ENCODE measurements at places on chromosomes 16 and 17.
A peak's percentile ranks its signal among the peaks of the same experiment; 100 is the strongest.

DNA sequence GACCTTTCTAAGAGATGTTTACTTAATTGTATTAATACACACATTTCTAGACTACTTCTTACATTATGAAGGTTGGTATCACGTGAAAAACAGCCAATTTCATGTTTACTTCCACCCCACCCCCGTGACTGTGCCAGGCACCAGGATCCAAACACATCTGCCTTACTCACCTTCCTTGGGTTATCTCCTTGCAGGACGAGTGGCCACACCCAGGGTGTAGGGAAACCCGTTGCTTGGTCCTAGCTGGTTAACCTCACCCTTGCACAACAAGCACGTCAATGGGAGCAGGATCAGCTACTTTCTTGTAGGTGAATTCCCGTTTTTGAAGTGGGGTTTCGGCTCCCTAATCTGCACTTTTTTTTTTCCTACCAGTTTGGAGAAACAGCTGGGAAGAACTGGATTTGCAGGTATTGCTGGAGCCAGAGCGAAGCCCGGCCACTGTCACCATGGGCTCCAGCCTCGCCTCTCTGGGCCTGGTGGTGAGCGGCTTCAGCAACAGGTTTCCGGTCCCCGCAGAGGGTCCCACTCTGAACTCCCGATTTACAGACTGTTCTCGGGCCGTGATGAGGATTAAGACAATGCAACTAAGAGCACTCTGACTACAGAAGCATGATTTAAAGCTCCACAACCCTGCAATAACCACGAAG is 2.1 kb upstream of the UBB start:
- peak; percentile 35 for DNase-seq
- H3K27me3 ChIP-seq, result no peaks in the 10 kb centered on the region
- H3K36me3 ChIP-seq, result peaks cover 11% of the 10 kb centered on the region
- H3K27ac ChIP-seq, result peak overlapping the region; percentile 72
- peaks cover 5% of the 10 kb centered on the region for H3K4me1 ChIP-seq
- H3K4me3 ChIP-seq, result no peak overlapping the region

DNA sequence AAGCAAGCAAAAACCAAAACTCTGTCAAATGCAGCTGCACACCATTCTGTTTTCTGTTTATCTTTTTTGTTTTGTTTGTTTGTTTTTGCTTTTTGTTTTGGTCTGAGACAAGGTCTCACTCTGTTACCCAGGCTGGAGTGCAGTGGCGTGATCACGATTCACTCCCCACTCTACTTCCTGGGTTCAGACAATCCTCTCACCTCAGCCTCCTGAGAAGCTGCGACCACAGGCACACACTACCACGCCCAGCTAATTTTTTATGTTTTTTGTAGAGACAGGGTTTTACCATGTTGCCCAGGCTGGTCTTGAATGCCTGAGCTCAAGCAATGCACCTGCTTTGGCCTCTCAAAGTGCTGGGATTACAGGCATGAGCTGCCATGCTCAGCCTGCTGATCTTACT is 19.3 kb upstream of the SLFN13 start:
- no peak for DNase-seq
- H3K27ac ChIP-seq, result no peak overlapping the region
- H3K4me3 ChIP-seq, result no peak overlapping the region
- H3K4me1 ChIP-seq, result no peaks in the 10 kb centered on the region
- H3K27me3 ChIP-seq, result peaks cover 82% of the 10 kb centered on the region

DNA sequence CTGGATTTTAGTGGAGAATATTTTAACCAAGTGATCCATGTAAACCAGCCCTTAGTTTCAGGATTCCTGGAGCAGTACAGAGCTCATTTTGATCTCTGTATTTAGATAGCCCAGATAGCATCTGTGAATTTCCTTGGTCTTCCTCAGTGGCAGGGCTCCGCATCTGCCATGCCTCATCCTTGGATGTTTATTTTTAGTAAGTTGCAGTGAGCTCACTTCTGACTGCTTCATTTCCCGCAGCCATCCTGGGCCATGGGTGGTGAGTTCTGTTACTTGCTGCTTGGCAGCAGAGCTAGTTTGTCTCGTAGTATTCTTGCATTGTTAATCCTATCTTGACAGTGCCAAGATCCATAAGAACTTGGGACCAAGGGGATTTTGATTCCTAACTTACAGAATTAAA is 33.7 kb downstream of the IST1 start:
- no peak overlapping the region for H3K4me3 ChIP-seq
- no peaks in the 10 kb centered on the region for H3K27me3 ChIP-seq
- peaks cover 48% of the 10 kb centered on the region for H3K36me3 ChIP-seq
- H3K27ac ChIP-seq, result peak overlapping the region; percentile 52

DNA sequence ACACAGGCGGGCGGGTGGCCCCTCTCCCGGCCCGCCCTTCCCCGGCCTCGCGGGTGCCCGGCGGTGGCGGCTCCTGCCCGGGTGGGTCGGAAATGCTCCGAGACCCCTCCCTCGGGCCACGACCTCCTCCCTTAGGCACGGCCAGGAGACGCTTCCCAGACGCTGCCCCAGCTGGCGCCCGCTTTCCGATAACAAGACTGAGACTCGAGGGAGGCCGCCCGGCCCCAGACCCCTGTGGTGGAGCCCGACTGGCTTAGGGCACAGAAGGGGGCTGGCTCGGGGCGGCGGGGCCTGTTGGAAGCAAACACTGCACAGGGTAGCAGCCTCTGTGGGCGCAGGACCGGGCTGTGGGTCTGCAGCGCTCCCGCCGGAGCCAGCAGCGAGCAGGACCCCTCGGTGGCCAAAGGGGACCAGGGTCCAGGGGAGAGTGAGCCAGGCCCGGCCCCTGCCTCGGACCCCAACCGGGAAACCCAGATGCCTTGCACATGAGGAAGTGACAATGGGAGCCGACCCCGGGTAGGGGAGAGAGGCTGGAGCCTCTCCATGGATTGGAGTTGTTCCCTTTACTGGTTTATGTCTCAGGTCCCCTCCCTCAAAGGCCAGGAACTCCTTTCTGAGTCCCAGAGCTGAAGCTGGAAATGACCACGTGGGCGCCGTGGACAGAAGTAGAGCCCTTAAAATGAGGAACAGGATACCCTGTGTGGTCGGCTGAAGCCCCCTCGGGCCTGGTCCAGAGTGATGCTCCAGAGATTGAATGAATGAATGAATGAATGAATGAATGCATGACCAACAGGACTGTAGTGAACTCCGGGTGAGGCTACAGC is 19.8 kb upstream of the ADCY7 start:
- no peak overlapping the region for H3K27ac ChIP-seq
- peak overlapping the region; percentile 80 for H3K4me3 ChIP-seq
- H3K36me3 ChIP-seq, result no peaks in the 10 kb centered on the region
- H3K4me1 ChIP-seq, result peaks cover 24% of the 10 kb centered on the region

- no peak overlapping the region for H3K4me3 ChIP-seq
- DNase-seq, result no peak
- no peaks in the 10 kb centered on the region for H3K36me3 ChIP-seq
- H3K27ac ChIP-seq, result no peak overlapping the region
These were observed 18.9 kb downstream of the CA4 start for GRCh38 chr17:60168654-60169053.

DNA sequence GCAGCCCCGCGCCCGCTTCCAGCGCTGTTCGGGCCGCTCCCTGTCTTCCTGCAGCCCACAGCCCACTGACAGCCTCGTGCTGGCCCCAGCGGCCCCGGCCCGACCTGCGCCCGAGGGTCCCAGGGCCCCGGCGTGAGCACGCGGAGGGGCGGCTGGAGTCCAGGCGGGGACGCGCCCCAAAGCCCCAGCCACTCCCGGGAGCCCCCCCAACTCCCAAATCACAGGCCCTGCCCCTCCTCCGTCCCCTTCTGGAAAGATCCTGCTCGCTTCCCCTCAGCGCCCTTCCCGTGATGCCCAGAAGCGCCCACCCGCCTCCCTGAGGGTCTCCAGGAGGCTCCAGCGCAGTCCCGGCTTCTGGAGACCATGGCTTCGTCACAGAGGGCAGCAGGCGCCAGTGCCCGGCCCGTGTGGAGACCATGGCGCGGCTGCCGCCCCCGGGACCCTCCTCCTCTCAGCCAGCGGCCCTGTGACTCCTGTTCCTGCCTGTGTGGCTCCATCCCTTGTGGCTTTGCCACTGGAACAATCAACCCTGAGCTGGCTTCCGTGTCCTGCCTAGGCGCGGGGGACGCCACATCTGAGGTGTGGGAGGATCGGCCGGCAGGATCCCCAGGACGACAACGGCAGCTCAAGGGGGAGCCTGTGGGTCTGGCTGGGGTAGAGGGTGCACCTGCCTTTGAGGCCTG is 3.9 kb downstream of the UTS2R start:
- H3K36me3 ChIP-seq, result no peaks in the 10 kb centered on the region
- H3K27me3 ChIP-seq, result peaks cover 47% of the 10 kb centered on the region
- DNase-seq, result no peak

DNA sequence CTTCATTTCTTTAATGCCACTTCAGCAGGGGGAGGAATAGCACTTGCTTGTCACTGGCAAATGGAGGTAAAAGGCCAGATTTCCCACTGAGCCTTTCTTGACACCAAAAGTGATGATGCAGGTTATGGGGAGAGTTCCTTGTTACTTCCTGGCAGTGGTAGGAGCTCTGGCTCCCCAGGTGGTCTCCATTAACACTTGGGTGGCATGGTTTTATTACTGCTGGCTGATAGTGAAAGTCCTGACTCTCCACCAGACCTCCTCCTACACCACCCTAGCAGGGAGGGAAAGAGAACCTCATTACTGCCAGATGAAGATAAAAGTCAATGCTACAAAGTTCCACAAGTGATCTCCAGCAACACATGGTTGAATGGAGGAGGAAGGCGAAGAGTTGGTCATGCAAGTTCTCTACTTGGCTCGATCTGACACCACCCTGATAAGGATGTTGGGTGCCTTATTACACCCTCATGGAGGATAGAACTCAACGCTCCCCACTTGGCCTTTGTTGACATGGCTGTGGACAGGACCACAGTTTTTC is 152.7 kb upstream of the GNAO1 start:
- no peak overlapping the region for H3K27ac ChIP-seq
- no peak for DNase-seq
- H3K4me3 ChIP-seq, result no peak overlapping the region
- H3K36me3 ChIP-seq, result no peaks in the 10 kb centered on the region

All from GM23338 (cell line).